ENCODE measurements at places on chromosomes 16 and 17.
A peak's percentile ranks its signal among the peaks of the same experiment; 100 is the strongest.

DNA sequence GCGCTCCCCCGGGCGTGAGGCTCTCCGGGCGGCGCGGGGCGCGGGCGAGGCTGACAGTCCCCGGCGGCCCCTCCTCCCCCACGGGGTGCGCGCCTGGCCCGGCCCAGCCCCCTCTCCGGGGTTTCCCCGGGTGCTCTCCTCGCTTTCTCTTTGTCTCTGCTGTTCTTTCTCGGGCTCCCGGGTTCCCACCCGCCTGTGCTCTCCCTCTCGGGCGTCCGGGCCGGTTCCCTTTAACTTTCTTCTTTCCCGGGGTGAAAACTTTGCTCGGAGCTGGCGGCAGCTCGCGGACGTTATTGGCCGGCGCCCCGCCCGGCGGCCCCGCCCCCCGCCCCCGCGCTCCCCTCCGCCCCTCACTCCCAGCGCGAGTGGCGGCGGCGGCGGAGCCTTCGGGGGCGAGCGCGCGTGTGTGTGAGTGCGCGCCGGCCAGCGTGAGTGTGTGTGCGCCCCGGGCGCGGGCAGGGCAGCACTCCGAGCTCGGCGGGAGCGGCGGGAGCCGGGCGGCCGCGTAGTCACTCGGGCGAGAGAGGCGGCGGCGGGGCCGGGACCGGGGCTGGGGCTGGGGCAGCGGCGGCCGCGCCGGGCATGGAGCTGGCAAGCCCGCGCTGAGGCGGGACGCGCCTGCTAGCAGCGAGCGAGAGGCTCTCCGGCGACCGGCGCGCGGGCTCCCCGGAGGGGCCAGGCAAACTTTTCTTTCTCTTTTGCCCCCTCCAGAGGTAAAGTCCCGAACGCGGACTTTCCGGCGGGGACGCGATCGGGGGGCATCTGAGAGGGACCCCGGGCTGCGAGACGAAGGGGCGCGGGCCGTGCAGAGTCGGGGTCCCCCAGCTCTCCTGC is at the start of gene NTN1:
TSS of gene NTN1 (plus strand) at position 353 of the 834 bp plus-strand sequence. CDS start 864 bp downstream, outside the sequence.
- DNase-seq: peak; percentile 75

GRCh38 chr17:73137376-73137775 is 27.4 kb upstream of the SSTR2 start:
- DNase-seq: no peak

GRCh38 chr16:48112600-48112999 is 43.2 kb downstream of the ABCC12 start:
- DNase-seq: no peak

- no peak for DNase-seq
Measured at GRCh38 chr16:21667575-21667974, 3.8 kb downstream of the OTOA start.

DNA sequence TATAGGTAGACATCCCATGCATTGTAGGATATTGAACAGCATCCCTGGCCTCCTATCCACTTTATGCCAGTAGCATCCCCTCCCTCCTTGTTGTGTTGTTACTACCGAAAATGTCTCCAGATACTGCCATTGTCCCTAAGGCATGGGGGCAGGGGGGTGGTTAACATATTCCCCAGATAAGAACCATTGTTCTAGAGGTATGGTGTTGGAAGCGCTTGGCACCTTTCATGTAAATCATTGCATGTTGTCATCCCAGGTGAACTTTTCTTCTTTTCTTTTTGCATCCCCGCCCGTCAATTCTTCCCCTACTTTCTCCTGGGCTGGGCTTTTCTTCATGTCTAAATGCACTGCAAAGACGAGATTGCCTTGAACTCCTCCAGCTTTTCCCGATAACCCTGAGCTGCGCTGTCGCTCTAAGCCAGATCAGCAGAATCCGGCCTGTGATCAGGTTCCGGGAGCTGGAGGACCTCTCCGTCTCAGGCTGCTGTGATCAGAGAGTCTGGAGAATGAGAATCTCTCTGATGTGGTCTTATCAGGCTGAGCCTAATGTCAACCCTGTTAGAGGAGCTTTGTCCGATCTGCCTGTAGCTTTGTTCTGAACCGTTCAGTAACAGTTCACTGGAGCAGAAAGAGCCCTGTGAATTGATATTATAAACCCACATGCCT is 76.2 kb downstream of the RBFOX1 start:
- DNase-seq: no peak

GRCh38 chr16:46673320-46674013 is 15.5 kb downstream of the VPS35 start:
- no peak for DNase-seq

- DNase-seq: peak; percentile 48
Measured at GRCh38 chr17:64983708-64984107, 64.4 kb upstream of the LRRC37A3 start.

- no peak for DNase-seq
Measured at GRCh38 chr17:32388613-32389459, 38.9 kb downstream of the ZNF207 start.

- DNase-seq: peak; percentile 82
Measured at GRCh38 chr17:40191237-40192208, 14.3 kb downstream of the RAPGEFL1 start.

DNA sequence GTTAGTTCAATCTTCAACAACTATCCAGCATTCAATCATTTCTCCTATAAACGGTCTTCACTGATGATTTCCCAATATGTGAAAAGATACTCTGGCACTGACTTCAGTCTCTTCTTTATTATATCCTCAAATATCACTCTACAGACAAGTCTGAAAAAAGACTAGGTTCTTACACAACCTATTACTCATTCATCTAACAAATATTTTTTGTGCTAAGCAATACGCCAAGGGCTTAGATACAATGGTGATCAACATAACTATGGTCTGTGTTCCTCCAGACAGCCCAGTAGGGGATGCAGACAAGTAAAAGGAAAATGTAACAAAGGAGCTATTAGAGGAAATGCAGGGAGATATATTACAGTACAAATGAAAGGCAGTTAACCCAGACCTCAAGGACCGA is 63.9 kb downstream of the MYO1D start:
- DNase-seq: no peak

- no peak for DNase-seq
Measured at GRCh38 chr16:79914961-79915720, 314.6 kb upstream of the MAF start.

- peak; percentile 55 for DNase-seq
Measured at GRCh38 chr16:72203401-72203800, 31.4 kb upstream of the PMFBP1 start.

- no peak for DNase-seq
Measured at GRCh38 chr17:20158580-20158979, 149.4 kb downstream of the SPECC1 start.

DNA sequence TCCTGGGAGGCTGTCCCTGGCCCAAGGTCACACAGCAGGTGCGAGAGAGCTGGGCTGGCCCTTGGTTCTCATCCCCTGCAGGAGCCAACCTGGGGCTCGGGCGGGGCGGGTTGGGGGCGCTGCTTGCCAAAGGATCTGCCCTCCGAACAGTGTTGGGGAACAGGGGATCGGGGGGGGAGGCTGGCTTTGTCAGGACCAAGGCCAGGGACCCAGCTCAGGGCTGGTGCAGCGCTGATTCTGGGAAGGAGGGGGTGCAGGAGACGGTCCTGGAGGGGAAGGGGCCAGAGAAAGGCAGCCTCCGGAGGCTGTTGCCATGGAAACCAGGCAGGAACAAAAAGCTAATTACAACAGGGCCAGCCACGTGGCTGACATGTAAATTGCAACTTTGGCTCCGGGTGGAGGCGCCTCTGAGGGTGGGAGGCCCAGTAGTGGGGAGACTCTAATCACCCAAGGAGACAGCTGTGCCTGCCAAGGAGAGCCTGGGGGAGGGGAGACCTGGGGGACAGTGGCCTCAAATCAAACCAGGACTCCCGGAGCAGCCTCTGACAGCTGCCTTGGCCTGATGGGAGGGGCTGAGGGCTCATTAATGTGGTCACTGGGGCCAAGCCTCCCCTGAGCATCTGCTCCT is 1.3 kb downstream of the TUBB3 start:
- DNase-seq: peak; percentile 62

DNA sequence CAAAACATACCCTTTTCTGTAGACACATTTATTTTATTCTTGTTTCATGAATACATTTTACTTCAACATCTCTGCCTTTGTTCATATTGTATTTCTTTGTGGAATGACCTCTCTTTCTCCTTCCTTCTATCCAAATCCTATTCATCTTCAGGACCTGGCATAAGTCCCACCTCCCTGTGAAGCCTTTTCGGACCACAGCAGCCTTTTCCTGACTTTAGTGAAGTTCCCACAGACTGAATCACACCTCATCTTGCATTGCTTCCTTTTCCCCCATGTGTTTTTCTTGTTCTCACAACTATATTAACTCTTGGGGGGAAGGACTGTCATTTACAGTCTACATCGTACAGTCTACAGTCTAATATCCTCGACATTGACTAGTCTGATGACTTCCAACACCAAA is 58.2 kb downstream of the MFSD11 start:
- DNase-seq: no peak

GRCh38 chr17:81097134-81097942 is 62.4 kb downstream of the BAIAP2 start:
- DNase-seq: peak; percentile 78

DNA sequence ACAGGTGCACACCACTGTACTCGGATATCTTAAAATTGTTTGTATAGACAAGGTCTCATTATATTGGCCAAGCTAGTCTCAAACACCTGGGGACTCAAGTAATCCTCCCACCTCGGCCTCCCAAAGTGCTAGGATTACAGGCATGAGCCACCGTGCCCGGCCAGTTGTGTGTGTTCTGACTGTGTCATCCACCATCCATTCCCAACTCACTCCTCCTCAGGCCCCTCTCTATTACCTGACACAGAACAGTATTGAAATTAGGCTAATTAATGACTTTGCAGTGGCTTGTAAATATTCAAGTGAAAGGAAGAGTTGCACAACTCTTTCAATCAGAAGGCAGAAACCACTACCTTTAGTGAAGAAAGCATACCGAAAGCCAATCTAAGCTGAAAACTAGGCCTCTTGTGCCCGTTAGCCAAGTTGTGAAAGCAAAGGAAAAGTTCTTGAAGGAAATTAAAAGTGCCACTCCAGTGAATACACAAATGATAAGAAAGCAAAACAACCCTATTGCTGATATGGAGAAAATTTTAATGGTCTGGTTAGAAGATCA is 28.7 kb downstream of the GOSR1 start:
- no peak for DNase-seq

DNA sequence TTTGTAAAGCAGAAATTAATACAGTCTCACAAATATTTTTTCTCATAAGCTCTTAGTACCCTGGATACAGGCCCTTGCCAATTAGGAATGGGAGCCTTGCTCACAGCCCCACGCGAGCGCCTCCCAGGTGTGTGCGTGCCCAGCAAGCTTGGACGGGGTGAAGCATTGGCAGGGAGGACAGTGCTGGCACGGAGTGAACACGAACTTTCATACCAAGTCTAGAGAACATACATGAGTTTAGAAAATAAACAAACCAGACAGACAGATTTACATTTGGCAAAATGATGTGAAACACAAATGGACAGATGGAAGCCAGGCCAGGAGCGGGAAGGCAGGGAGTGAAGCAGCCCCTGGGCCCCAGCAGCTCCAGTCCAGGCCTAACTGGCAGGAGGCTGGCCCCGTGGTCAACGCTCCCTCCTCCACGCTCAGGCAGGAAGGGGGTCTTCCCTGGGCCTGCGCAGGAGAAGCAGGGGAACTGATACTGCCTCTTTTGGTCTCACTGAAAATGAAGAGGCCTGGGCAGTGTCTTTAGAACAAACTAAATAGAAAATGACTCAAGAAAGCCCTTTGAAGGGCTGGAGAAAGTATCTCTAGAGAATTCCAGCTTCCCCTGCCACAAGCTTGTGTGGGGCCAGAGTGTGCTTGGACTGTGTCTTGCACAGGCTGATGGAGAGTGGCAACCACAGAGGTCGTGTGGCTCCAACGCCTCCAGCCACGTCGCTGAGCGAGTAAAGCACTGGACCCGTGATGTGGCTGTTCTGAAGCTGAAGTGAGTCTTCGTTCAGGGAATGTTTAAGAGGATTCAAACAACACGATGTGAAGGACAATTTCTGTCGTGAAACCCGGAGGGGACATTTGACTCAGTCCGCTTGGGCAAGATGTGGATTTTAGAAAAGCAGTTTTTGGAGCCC is 9.9 kb upstream of the FOXJ1 start:
- DNase-seq: no peak

DNA sequence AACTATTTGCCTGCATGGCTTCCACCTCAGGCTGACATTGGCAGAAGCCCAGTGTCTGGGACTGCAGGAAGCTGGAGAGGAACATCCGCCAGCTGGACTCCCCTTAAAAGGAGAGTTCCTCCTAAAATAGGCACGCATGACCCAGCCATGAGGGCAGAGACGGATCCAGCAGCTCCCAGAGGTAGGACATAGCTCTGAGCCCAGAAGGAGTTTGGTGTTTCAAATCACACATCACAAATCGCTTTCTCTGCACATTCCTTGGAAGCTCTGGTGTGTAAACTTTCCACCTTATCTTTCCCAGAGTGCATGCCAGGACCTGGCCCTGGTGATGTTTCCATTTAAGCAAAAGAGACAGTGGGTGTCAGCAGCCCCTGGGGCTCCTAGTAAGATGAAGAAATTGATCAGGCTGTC is 231.1 kb upstream of the CDH5 start:
- no peak for DNase-seq

DNA sequence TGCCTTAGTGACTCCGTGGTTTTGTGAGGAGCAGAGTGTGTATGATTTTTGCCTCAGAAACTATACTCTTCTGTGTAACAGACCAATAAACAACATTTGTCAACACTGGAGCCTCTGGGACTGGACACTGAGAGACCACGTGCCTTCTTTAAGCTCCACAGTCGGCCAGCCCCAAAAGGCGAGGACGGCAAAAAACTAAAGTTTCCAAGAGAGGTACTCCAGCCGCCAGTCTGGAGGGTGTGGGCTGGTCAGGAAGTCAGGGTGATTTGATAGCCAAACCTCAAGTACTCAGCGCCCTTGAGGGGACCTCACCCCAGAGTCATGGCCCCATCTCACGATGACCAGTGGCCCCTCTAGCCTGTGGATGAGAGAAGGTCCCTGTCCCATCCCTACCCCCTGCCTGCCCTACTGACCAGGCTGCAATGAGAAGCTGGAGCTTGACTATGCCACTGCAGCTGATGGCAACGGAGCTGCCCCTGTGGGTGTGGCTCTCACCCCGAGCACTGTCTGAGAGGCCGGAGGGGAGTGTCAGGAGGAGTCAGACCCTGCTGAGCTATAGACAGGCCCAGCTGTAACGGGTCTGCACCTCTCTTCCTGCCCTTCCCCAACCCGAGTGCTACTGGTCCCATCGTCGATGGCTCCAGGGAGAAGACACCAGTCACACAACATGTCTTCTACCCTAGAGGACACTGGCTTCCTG is 19.8 kb downstream of the MNT start:
- DNase-seq: no peak

- no peak for DNase-seq
Measured at GRCh38 chr16:80317599-80318037, 223.2 kb upstream of the DYNLRB2 start.

- no peak for DNase-seq
Measured at GRCh38 chr17:14212401-14212800, 24.3 kb downstream of the CDRT15 start.
